ENCODE measurements at places on chromosomes 6 and 20. TPM values are rescaled to one million over a fixed set of nuclear protein-coding genes. Genes with fewer than 3 reads are reported as not detected.
A peak's percentile ranks its signal among the peaks of the same experiment; 100 is the strongest.

SLC32A1 gene
- not detected for total RNA-seq

NXT1 gene
- total RNA-seq, result 30.8 TPM

SLC17A3 gene
- 1.1 TPM for total RNA-seq

HFE gene
- total RNA-seq, result 7.4 TPM

IMPG1 gene
- total RNA-seq, result not detected

GPRC6A gene
- not detected for total RNA-seq

BPIFB1 gene
- not detected for total RNA-seq

FOXQ1 gene
- total RNA-seq, result 1.3 TPM

- no peak for DNase-seq
Observed at GRCh38 chr6:147400968-147401367, 107.5 kb upstream of the SAMD5 start.

DNA sequence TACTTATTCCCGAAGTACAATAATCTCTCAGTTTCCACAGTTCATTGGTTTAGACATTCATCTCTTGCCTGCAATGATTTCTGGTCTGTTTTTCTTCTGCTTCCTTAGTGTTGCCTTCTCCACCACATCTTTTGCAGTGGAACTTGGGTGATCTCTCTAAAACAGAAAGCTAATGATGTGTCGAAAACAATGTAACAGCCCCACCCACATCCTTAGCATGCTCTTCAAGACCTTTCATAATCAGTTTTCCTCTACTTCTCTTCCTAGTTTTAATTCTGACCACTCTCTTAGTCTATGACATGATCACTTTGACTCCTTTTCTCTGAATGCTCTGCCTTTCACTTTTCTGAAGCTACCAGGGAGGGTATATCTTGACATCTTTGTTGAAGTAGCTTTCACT lies 1007.9 kb upstream of the CITED2 start:
- no peak for DNase-seq

GRCh38 chr20:46894579-46894958 lies at the start of gene EYA2:
Gene EYA2 (plus strand): TSS chr20:46894843. CDS start chr20:46990011, 95,168 bp downstream.
- no peak for DNase-seq

- DNase-seq, result no peak
Observed at GRCh38 chr6:138596591-138596990, 97.3 kb upstream of the NHSL1 start.

DNA sequence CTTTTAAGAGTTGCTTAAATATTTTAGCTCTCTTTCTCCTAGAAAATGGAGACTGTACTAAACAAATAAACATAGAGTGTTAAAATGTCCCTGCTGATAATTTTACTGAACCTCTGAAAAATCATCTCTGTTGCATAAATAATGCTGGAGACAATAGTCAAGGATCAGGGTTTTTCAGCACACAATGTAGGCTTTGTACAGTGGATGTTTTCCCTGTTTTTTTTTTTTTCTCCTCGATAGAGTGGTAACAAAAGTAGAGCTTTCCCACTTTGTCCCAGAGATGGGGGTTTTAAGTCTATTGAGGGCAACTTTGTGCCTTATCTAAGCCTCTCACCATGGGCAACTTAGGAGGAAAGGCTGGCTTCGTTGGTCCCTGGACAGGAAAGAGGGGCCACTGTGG lies 222.6 kb upstream of the HDDC2 start:
- no peak for DNase-seq

DNA sequence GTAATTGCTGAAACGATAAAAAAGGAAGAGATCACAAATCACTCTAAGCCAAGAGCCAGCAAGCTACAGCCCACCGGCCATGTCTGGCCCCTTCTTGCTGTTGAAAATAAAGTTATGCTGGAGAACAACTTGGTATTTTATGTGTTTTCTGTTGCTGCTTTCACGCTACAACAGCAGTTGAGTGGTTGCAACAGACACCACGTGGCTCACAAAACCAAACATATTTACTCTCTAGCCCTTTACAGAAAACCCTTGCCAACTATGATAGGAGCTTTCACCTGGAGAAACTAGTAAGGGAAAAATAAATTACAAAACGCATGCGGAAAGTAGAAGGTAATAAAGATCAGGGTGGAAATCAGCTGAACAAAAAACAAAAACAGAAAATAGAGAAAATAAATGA lies 41.1 kb upstream of the SLCO4A1 start:
- no peak for DNase-seq

GRCh38 chr6:38213251-38213658 lies 393.7 kb downstream of the ZFAND3 start:
- DNase-seq, result peak; percentile 5

GRCh38 chr6:110114004-110114403 lies 65.5 kb downstream of the WASF1 start:
- no peak for DNase-seq

GRCh38 chr6:154395316-154395715 lies 38.7 kb upstream of the IPCEF1 start:
- DNase-seq, result no peak

DNA sequence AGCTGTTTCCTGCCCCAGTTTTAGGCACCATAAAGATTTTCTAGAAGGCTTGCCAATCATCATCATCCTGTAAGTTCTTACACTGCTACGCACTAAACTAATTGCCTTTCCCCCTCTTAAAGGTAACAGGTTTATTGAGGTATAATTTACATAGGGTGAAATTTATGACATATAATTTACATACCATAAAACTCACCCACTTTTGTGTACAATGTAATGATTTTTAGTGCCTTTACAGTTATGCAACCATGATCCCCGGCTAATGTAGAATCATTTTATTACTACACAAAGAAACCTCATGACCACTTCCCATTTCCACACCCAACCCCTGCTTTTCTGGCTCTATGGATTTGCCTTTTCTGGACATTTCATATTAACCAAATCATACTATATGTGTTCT lies 21.1 kb downstream of the GCNT2 start:
- no peak for DNase-seq

DNA sequence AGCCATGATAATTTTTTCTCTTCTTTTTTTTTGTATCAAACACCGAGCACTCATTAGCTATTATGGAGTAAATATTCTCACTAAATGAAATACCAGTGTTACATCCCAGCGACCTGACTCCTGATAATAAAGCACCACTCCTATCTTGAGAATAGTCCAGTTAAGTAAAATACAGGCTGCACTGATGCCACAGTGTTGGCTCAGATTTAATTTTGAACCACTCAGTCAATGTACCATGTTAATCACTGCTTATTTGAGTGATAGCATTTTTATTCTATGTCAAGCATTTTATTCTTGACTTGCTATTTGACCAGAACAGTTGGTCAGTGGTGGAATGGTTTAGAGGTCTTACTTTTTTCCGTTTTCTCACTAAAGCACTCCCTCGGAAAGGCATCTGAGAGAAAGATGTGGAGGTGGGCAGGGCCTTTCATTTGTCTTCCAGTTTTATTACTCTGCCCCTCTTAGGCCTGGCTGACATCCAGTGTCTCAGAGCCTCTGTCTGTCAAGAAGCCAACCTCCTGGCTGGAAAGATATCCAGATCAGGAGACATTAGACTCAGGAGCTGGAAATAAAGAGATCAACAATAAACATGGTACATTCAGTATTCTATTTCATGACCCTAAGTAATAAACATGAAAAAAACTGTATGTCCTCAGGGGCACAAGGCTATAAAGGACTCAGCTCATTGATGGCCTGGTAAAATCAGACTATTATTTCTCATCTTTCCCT lies 457.8 kb downstream of the EPM2A start:
- no peak for DNase-seq

- DNase-seq, result no peak
Observed at GRCh38 chr20:2397595-2398145, 17.0 kb downstream of the TGM6 start.

DNA sequence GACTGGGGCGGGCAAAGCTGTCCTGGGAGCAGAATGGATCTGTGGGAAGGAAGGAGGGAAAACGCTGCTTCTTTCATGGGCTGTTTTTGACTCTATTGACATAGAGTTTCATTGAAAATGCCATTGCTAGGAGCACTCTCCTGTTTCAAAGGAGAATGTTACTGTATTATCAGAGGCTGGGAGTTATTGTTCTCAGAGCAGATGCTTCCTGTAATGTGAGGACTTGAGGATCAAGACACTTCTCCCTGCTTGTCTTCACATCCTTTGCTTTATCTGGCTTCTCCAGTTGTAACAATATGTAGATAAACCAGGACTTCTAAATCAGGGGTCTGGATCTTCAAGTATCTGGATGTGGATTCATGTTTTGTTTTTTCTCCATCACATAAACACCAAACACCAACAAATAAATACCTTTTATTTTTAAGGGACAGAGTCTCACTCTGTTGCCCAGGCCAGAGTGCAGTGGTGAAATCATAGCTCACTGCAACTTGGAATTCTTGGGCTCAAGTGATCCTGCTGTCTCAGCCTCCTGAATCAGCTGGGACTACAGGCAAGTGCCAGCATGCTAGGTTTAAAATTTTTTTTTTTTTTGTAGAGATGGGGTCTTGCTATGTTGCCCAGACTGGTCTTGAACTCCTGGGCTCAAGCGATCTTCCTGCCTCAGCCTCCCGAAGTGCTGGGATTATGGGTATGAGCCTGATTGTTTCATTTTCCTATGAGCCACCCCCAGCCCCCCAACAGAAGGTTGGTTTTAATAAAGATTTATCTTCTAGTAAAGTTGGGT lies 3.9 kb downstream of the CD109 start:
- DNase-seq, result no peak

GRCh38 chr6:170004585-170005210 lies 253.3 kb downstream of the ERMARD start:
- no peak for DNase-seq

DNA sequence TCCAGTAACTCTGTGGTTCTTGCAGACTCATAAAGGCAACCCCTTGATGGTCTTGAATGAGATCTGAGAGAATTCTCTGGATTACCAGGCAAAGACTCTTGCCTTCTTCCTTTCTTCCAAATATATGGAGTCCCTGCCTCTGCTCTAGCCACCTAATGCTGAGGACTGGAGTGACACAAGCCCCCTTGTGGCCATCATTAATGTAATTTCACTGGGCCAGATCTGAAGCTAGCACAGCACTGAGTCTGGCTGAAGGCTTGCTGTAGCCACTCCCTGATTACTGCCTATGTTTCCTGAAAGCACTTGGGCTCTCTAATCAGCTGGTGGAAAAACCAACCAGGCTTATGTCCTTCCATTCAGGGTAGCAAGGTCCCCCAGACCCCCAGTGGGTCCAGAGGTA lies 559.3 kb upstream of the IRAK1BP1 start:
- DNase-seq, result no peak

GRCh38 chr6:45507186-45507585 lies 129.5 kb upstream of the SUPT3H start:
- no peak for DNase-seq

Data from fibroblast of the aortic adventitia (primary cell).